ENCODE measurements at places on chromosomes 11 and 22.

DNA sequence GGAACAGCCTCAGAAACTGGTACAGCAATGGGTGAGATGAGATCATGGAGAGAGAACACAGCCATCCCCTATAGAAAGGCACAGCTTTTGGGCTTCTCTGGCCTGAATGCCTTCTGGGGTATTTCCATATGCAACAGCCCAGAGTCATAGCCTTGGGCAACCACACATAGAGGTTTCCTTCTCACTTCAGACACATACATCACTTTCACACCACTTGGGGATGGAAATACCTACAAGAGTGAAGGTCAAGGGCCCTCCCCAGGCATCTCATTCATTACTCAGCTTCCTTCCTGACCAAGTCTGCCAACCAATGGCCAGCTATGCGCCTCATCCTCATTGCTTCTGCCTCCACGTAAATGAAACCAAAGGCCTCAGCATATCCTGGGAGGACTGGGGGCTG is 17.7 kb upstream of the OLFML1 start:
- no peak for DNase-seq

GRCh38 chr22:18091478-18091877 is 13.7 kb downstream of the PEX26 start:
- DNase-seq: no peak

GRCh38 chr11:19992998-19993397 is 167.3 kb downstream of the DBX1 start:
- no peak for DNase-seq

DNA sequence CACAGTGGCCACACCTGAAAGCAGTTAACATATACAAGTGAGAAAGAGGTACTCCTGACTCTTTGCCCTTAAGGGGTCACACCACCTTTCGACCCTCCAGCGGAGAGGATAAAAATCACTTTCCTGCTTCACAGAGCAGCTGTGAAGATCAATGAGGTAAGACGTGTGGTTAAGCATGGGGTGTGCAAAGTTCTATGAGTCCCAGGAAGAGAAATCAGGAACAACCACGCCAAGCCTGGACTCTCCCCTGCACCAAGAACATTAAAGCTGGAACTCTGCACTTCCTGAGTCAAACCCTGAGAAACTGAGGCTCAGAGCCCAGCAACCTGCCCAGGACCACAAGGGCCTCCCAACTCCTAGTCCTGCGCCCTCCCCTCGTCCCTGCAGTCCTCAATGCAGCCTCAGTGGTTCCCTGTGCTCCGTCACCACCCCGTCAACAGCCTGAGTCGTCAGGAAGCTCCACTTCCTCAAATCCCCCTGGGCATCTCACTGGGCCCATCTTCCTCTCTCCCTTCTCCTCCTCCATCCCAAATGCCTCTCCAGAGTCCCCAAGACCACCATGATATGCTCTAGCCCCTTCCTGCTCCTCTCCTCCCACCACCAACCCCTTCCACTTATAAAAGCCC is 17.7 kb downstream of the TNKS1BP1 start:
- DNase-seq: no peak

GRCh38 chr11:115874843-115875242 is 370.6 kb upstream of the CADM1 start:
- DNase-seq: no peak

GRCh38 chr11:23836981-23837380 is 659.9 kb upstream of the LUZP2 start:
- no peak for DNase-seq

- DNase-seq: no peak
Observed at GRCh38 chr11:9761441-9761945, 97.6 kb downstream of the SWAP70 start.

DNA sequence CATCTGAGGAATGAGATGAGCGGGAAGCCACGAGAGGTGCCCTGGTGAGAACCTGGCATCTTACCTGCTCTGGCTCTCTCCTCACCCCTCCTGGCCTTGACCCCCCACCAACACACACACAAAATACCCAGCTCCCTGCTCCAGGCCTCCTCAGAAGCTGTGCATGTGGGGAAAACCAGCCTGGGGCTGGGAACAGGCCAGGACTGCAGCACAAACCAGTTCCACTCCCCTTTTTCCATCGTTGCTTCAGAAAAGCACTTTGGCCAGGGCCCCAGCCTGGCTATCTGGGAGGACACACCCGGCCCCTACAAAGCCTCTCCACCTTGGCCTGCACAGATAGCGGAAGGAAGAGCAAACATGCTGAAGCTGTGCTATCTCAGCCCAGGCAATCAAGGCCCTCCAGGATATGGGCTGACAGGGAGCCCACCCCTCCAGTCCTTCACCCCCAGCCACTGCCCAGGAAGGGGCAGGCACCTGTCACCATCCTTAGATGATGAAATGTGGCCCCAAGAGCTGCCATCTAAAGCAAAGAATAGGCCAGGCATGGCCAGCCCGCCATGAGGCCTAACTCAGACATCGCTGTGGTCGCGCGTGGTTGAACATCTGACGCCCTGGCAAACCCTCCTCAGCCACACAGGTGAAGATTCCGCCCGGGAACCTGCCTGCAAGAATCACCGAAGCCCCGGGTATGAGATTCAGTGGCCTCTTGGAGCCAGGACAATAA is 35.4 kb downstream of the PISD start:
- no peak for DNase-seq

DNA sequence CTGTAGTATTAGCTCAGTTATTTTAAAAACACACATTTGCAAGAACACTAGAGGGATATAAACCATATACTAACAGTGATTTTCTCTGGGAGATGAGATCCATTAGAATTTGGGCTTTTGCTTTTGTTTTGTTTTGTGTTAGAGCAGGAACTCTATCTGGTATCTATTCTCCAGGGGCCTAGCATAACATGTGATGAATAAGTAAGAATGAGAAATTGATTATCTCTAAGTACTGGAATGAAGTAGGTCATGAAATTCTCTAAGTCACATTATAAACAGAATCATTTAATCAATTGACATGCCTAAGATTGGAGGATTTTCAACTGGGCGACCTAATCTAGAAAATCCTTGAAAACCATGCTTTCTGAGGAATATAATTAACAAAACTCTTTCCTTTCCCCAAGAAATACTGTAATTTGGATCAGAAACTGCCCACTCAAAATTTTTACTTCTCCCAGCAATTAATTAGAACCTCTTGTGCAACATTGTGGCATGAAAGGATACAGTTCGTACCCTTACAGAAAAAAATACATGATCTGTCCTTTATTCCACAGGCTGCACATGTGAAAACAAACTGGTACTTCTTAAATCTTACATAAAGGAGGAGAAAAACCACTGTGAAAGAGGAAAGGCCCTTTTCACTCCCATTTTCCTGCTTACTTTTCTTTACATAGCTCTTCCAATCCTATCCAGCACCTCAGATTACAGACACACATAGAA is 93.5 kb downstream of the MRTFA start:
- DNase-seq: no peak

DNA sequence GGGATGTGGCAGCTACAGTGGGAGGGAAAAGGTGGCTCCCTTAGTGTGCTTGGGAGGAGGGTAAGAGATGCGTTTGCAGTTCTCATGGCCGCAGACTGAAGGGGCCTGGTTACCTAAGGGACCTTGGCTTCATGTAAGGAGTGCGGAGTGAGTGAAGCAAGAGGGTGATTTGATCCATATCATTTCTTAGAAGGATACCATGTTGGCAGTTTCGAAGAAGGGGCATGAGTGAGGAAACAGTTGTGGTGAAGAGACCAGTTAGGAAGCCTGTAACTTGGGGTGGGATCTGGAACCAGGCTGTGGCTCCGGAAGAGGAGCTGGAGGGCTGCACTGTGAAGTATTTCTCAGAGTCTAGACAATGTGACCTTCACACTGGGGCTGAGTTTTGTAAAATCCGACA is 45.0 kb downstream of the ST3GAL4 start:
- DNase-seq: no peak

GRCh38 chr22:48083502-48083901 is 1321.1 kb downstream of the TBC1D22A start:
- no peak for DNase-seq

DNA sequence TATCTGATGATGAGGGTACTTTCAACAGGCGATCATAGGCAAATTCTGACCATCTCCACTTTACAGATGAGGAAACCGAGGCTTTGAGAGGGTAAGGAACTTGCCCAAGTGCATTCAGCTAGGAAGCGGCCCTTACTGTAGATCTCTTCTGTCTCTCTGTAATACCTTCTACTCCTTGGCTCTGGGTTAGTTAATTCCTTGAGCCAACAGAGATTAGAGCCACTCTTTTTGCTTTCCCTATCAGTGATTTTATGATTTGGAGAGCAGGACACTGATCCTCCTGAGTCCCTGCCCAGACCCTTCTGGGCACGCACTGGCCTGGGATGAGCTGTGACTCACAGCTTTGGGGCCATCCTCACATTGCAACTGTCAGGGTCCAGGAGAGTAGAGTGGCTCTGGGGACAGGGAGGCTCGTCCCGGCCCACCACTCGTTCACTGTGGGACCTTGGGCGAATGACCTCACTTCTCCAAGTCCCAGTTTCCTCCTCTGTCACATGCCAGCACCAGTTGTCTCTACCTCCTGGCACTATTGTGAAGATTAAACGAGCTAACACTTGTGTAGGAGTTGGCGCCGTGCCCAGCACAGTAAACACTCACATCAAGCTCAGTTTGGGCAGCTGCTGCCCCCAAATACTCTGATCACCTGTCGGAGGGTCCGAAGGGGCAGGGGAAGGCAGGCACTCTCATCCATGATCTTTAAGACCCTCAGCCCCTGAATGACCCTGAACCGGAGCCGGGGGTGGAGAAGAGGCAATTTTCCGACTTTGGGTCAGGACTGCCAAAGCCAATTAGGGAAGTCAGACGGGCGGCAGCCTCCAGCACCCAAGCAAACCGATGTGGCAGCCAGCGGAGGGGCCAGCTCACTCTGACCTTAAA is 235.0 kb downstream of the MIAT start:
- no peak for DNase-seq

GRCh38 chr22:34293324-34293723 is 373.0 kb upstream of the LARGE1 start:
- DNase-seq: no peak

- no peak for DNase-seq
Observed at GRCh38 chr11:126864934-126865333, 135.6 kb downstream of the KIRREL3 start.

- no peak for DNase-seq
Observed at GRCh38 chr11:1643146-1643690, 13.6 kb downstream of the KRTAP5-5 start.

DNA sequence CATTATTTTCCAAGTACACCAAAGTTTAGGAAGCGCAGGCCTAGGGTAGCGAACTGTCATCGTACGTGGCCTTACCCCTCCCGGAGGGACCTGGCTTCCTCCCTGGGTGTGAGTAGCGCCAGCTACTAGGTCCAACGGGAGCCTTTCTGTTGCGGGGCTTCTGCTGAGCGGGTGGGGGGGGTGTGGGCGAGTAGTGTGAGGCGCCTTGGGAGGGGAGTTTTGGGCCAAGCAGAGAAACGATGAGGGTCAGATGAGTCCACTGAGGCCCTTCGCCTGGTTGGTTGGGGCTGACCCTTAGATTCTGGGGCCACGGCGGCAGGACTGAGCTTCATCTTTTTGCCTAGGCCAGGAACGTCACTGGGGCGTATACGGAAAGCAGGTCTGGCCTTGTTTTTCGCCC is 868 bp downstream of the TEF start:
- no peak for DNase-seq

DNA sequence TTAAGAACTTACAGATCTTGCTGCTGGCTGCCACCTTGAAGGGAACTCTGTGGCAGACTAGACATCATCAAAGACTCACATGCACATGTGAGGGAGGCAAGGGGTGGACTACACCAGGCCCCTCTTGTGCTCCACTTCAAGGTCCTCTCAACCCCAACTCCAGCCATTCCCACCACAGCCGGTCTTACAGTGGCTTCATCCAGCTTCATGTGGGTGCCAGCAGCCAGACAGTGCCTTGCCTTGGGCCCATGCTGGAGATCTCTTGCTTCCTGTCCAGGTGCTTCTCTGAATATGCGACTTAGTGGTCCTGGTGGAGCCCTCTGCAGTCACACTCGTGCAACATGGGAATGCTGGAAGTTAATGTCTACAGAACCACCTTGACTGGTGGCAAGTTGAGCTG is 44.6 kb upstream of the WNT7B start:
- no peak for DNase-seq

DNA sequence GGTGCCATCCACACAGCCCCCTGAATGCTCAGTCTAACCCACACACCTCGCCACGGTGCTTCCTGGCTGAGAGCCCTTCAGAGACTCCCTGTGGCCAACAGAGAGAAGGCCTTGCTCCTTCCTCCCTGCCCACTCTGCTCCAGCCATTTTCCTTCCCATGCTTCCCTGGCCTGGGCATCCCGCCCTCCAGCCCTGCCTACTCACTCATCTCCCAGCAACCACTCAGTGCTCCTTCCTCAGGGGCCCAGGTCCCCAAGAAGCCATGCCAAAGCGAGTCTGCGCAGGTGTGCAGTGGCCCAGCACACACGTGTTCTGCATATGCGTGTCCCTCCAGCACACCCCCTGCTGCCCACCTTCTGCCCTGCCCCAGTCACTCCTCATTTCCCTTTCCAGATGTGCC is 56.4 kb downstream of the NECTIN1 start:
- no peak for DNase-seq

DNA sequence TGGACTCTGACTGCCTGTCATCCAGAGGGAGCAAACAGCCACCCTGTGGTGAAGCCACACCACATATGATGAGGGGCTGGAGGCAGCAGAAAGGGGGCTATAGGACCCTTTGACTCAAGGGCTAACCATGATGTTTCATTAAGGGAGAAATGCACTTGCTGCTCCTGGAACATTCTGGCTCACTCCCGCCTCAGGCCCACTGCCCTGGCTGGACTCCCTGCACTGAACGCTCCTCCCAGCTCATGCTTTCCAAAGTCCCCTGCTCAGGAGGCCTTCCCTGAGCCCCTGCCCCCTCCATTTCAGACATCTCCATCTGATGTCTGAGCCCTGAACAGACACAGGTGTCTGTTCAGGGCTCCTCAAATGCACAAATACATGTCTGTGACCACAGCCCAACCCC is 69.1 kb downstream of the CDKN1C start:
- no peak for DNase-seq

- no peak for DNase-seq
Observed at GRCh38 chr11:12066799-12067508, 43.4 kb upstream of the MICAL2 start.

DNA sequence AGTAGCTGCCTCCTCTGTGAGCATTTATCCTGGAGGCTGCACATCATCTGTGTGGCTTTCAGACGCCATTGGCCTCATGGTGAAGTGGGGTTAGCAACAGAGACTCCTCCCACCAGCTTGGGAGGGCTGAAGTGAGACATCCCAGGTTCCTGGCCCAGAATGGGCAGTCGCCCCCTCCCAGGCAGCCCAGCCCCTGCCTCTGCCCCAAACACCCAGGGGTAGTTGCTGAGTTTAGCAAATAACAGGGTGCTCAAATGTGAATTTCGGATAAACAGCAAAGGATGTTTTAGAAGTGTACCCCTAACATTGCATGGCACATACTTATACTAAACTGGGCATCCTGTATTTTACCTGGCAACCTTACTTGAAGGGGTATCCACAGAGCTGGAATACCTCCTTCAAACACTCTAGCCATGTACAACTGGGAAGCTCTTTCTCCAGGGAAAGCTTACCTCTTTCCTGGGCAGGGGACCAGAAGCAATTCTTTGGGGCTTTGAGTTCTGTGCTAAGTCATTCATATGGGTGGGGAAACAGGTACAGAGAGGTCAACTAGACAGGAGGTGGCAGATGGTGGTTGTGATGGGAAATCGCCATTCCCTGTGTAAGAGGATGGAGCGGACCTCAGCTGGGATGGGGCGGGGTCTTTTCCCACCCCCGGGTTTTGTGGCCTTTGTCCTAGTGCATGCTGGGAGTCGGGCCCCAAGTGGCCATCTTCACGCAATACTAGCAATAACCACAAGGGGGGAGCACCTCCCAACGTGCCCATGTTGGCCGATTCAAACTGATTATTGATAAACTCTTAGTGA is 19.3 kb downstream of the MTFP1 start:
- DNase-seq: no peak

GRCh38 chr22:19082101-19082500 is 40.1 kb downstream of the DGCR2 start:
- DNase-seq: no peak

All from memory B cell (primary cell).